ENCODE measurements at places on chromosomes 1 and 21.

DNA sequence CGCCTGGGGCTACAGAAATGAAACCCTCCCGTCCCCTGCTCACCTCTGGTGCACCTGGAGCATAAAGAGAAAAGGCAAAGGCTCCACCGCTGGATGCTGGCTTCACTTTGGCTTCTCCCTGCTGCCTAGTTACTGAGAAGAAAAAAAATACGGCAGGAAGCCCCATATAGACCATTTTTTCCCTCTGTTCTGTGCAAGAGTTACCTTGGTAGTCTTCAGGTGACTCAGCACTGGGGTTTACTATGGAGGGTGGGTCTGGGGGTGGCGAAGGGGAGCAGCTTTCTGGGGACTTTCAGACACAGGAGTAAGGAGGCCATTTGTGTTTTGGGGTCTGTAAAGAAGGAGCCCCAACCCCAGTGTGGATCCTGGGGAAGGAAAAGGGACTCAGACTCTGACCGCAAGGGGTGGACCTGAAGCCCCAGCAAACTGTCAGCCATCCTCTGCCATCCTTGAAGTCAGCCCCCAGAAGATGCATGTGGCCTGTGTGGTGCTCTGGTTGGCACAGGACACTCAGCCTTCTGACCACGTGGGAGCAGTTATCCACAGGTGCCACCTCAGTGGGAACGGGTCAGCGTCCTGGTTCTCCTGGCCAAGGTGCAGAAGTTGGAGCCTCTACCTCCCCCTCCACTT lies 25.9 kb upstream of the EPS8L3 start:
- DNase-seq = no peak

- peak; percentile 60 for DNase-seq
These were observed 749 bp downstream of the AKIRIN1 start for GRCh38 chr1:38991638-38992411.

DNA sequence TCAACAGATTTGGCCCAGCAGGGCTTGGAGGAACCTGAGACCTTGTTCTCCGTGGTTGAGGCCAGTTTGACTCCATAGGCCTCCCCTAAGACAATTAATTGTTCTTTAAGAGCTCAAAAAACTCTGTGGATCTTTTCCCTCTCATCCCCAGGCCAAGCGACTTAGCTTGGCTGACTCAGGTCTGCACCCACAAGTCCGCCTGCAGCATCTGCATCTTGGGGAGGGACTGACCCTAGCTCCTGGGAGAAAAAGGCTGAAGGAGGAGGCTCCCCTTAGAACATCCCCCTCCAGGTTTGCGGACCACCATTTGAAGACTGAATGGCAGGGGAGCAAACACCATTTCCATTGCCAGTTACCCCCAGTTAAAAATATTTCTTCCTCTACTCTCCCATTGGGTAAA lies 1.5 kb upstream of the HES2 start:
- no peak for DNase-seq

GRCh38 chr1:29858646-29859045 lies 622.3 kb downstream of the PTPRU start:
- no peak for DNase-seq

DNA sequence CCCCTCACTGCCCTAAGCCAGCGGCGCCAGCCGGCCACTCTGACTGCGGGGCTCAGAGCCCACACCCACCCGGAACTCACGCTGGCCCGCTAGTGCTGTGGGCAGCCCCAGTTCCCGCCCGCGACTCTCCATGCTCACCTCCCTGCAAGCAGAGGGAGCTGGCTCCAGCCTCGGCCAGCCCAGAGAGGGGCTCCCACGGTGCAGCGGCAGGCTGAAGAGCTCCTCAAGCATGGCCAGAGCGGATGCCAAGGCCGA lies 41.5 kb downstream of the SLC2A1 start:
- no peak for DNase-seq

DNA sequence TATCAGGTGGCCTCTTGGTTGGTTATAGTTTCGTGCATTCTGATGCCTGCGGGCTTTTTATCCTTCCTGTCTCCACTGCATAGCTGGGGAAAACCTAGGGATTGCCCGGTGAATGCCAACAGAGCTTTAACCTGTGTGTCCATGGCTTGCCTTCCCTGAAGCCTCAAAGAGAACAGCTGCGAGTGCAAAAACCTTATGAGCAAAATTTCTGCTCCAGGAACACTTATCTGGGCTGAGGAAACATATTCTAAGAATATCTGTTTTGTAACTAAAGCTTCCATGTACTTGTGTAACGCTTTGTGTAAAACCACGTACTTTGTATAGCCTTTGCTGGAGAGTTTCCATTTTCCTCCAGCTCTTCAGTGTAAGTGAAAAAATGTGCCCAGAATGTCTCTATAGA lies 7.2 kb downstream of the CNST start:
- DNase-seq = no peak

DNA sequence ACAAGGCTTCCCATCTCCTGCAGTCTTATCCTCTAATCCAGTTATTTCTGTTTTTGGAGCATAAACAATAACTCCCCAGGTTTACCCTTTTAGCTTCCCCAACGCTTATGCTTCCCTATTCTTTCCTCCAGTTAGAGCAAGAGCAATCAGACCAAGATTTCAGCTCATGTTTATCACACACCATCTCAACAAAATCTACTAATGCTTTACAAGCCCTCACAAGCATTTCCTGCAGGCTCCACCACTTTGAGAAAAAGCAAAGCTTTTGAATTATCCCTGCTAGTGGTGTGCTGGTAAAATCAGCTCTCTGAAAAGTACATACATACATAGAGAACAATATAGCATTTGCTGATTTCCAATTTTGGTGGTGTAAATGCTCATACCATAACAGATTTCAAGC lies 92.9 kb downstream of the EDEM3 start:
- DNase-seq = no peak

DNA sequence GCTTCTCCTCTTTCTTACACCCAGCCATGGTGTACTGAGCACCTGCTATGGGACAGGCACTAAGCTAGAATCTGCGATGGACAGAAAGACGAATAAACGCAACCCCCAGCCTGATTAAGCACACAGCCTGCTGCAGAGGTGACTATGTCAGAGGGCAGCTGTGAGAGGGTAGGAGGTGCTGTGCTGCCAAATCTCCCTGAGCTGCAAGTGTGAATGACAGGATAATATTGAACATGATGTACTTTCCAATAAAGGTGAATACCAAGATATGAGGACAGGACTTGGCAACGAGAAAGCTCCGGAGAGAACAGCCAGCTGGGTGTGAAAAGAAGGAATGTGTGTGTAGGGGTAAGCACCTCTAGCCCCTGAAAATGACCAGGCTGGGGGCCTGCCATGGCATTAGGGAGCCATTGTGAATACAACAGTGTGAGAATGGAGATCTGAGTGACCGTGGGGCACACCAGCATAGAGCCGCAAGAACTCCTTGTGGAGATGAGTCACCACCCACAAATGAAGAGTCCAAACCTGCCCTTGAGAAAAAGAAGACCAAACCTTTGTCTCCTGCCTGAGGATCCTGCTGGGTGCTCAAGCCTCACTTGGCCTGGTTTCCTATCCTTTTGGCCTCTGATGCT lies 83.0 kb upstream of the ATF3 start:
- DNase-seq = no peak

DNA sequence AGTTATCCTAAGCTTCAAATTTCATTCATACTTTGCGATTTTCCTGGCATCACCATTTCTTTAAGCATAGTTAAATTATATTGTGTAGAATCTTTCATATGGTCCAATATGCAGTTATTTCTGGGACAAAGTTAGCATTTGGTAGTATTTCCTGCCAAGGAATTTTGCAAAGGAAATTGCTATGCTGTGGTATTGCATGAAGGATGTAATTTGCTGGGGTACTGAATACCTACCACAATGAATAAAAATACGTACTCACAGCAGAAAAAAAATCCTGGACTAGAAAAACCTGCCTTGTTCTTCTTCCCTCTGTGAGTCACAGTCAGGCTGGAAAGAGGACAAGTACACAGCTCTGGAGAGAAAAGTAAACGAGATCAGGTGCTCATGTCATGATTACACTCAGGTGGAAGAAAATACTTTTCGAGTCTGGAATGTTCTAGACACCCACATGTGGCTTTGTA lies 241.2 kb downstream of the PTBP2 start:
- DNase-seq = no peak
